ENCODE measurements at places on chromosomes 7 and 10.

- DNase-seq: no peak
These were observed 80.4 kb upstream of the BMPER start for GRCh38 chr7:33824911-33825459.

DNA sequence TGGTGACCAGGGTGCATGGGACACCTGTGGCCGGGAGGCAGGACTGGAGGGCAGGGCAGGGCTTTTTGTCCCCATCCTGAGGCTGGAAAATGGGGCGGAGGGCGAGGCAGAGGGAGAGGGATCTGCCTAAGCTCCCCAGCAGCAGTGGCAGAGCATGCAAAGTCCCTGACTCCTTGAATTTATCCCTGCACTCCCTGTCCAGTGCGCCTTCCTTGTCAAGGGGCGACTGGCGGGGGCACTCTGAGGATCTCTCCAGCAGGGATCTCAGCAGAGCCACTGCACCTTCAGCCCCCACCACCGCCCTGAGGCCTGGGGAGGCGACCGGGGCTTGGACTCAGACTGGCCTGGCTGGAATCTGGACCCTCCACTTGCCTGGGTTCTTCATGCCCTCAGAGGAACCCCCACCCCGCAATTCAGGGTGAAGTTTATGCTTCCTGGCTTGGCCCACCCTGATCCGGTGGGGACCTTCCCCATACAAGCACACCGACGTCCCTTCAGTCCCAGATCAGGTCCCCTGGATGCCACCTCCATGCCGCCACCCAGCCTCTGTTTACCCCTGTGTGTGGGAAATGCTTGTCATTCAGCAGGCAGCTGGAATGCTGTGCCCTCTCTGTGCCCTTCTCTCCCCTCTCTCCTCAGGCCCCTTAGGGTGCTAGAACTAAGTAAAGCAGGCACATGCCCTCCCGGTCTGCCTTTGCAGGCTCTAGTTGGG is 46.3 kb downstream of the CDH23 start:
- no peak for DNase-seq

- no peak for DNase-seq
These were observed 28.7 kb downstream of the CSGALNACT2 start for GRCh38 chr10:43166880-43167497.

GRCh38 chr10:49118430-49119074 is 3.2 kb upstream of the VSTM4 start:
- DNase-seq: no peak

DNA sequence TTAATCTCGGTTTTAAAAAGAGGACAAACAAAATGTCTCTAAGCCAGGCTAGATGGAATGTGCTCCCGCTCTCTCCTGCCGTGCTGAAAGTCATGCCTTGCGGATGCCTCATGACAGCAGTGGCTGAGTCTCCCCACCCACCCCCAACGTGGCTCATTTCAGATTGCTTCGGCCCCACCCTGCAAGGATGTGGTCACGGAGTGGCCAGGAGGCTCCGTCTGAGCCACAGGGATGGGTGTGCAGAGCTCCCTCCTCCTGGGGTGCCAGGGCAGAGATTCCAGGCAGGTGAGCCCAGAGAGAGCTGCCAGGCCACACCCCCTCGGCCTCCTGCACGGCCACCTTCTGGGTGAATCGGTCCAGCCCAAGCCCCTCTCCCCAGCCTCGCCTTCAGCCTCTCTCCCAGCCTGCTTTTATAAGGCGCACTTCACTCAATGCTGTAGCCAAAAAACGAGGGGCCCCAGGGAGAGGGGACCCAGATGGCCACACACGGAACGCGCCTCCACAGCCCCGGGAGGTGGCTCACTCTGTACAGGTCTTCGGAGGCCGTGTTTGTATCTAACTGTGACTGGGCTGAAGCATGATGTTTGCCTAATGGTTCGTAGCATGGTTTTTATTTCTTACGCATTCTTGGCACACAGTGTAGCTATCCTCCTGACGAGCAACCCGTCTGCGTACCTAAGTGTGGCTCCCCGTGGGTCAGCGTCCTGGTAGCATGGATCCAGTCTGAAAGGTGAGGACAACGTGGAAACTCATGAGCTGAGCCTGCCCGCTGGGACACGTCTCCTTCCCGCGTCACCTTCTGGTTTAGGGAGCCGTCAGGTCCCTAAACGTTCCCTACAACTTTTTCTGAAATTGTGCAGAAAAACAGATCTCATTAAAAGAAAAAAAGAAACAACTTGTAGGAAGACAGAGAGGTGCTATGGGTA is 413.8 kb upstream of the FOXK1 start:
- no peak for DNase-seq

GRCh38 chr10:130341356-130341755 is 205.2 kb downstream of the GLRX3 start:
- DNase-seq: no peak

DNA sequence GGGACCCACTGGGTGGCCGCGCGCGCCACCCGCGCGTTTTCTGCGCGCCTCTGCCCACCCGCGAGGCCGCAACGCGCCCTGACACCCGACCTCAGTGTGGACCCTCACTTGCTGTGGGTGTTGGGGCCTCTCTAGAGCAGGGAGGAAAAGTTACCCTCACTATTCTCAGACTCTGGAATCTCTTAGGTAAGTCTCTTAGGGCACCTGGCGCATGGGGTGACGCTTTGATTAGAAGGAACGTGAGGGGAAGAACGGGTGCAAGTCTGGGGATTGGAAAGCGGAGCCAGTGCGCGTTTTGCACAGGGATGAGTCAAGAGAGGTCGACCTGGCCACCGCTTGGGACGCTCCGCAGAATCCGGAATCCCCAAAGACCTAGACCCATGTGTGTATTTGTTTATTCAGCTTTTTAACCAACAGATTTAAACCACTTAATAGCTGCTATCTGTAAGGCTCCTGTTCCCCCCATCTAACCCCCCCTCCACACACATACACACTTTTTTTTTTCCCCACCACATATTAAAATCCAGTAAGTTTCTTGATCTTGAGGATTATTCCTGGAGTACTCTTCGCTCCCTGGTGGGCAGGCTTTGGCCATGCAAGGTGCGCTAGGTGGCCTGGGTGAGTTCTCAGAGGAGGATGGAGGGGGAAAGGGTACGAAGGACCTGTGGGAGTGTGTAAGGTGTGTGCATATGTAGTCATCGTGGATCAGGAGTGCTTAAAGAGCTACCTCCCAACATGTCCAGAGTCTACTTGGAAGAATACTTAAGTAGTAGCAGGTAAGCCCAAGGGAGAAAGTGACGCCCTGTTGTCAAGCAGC is 169.1 kb upstream of the PPP1R3A start:
- no peak for DNase-seq

- no peak for DNase-seq
These were observed 128.7 kb downstream of the COBL start for GRCh38 chr7:51187941-51188340.

GRCh38 chr10:5942001-5942400 is 35.3 kb downstream of the IL15RA start:
- no peak for DNase-seq

DNA sequence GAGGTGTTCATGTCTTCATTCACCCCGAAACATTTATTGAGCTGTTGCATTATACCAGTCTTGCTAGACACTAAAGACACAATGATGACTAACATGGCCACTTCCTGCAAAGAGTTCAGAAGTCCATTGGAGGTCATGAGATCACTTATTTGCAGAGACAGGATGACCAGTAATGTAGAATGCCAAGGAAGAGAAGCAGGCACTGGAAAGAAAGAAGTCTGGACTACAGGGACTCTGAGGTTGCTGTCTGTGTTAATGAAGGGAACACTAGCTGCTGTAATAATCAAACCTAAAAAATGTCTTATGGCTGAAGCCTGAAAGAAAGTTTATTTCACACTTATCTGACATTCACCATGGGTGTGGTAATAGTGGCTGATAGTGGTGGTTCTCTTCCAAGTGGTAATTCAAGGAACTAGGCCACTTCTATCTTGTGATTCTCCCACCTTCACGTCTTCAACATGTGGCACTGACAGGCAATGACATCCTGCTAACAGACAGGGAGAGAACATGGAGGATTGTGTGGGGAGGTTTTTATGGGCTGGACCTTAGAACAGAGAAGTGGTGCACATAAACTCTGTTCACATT is 89.2 kb upstream of the MKLN1 start:
- DNase-seq: no peak

- DNase-seq: no peak
These were observed 107.5 kb downstream of the REEP3 start for GRCh38 chr10:63628526-63629362.

- no peak for DNase-seq
These were observed 383.1 kb upstream of the VSTM2A start for GRCh38 chr7:54159088-54159487.

DNA sequence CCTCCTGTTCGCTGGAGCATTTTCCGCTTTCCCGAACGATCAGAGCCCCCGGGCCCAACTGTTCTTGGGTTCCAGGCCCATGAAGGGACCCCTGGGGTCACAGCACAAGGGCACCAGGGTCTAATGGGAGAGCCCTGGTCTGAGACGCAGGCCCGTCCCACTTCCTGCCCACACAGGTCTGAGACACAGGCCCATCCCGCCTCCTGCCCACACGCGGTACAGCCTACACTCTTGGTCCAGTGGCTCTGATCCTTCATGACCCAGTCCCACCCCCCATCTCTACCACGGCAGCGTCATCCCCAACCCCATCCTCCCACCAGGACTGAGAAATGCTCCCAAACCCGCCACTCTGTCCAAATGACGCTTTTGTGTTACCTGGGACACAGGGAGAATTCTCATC is 38.7 kb upstream of the SAMD8 start:
- DNase-seq: no peak

DNA sequence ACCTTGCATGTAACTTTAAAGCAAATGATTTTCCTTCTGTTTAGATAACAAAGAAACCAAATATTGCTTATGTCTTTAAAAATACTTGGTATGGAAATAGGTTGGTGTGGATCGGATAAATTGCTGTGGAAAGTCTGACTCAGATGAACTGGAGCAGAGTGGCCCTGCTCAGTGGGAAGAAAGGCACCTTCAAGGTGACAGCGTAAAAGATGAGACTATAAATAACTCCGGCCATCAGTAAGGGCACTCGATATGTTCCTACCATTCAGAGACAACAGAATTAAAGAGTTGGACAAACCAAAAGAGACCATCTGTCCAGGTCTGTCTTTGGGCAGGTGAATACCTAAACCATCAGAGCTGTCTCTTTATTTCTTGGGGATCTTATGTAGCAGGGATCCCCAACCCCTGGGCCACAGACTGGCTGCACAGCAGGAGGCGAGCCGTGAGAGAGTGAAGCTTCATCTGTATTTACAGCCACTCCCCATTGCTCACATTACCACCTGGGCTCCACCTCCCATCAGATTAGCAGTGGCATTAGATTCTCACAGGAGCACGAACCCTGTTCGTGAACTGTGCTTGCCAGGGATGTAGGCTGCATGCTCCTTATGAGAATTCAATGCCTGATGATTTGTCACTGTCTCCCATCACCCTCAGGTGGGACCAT is 357.1 kb downstream of the PRPF18 start:
- no peak for DNase-seq

DNA sequence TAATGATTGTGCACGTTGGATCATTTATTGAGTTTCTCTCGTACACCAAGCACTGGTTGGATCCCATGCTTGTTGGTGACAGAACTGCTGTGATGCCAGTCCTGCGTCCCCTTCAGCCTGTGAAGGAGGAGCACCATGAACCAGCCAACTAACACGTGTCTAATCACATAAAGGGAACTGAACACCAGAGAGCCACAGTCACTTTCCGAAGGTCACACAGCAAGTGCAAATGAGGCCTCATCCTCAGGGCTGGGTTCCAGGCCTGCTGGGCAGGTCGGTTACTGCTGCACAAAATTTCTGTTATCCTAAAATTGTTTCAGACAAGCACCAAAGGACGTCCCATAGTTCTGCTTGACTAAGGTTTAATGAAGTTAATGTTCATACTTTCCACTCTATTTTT is 332.0 kb upstream of the ZNF32 start:
- no peak for DNase-seq

GRCh38 chr7:92835261-92835850 is 1.0 kb downstream of the CDK6 start:
- DNase-seq: no peak

- DNase-seq: no peak
These were observed 31.8 kb upstream of the PRSS1 start for GRCh38 chr7:142717453-142717852.

GRCh38 chr7:29288181-29289091 is 93.9 kb downstream of the CHN2 start:
- DNase-seq: no peak

GRCh38 chr10:86960003-86960862 is 1.8 kb downstream of the SNCG start:
- no peak for DNase-seq

DNA sequence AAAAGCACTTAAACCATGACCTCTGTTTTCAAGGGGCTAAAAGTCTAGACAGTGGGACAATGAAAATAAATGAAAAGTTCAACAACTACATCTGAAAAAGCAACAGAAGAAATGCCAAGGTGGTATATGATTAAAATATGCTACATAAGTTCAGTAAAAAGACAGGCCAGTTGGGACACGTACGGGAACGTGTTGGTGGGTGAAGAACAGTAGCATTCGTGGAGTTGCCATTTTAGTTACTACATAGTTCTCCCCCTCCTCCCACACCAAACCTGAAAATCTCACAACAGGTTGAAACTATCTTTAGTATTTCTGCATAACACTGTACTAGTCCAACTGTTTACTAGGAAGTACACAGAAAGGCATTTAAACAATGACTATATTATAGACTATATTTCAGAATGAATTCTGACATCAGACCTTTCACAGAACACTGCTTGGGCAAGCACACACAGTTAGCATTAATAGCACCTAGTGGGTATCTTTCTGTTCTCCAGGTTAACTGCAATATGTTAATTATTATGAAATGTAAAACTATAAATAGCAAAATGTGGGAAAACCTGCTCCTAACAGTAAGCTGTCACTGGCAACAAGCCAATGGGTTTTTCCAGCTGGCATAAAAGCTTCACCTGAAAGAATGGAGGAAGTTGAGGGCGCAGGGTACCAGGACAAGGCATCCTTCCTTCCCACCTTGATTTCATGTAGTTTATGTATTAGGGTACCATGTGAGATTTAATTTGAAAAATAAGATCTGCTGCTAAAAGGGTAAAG is 135.0 kb downstream of the STRA8 start:
- no peak for DNase-seq

DNA sequence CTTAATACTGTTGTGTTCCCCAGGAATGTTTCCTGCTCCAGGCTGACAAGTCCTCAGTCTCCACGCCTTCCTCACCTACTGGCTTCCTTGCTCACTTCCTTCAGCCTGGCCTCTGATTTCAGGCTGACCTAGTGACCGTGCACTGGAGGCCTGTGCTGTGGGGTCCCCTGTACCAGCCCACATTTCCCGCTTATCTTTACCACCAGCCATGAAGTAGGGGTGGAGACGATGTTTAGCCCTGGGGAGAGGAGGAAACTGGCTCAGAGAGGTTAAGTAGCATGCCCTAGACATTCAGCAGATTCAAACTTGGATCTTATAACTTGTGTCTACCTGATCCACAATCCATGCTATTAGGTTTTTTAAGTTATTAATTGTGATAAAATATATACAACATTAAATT is 4.8 kb upstream of the ZNF488 start:
- no peak for DNase-seq

- DNase-seq: no peak
These were observed 373 bp downstream of the PAXIP1 start for GRCh38 chr7:155002411-155003091.

GRCh38 chr7:3950249-3950648 is 649.2 kb downstream of the SDK1 start:
- DNase-seq: no peak
